ENCODE measurements at places on chromosomes 4 and X.
A peak's percentile ranks its signal among the peaks of the same experiment; 100 is the strongest.

- no peak for DNase-seq
Measured at GRCh38 chr4:140680686-140681085, 75.5 kb downstream of the TBC1D9 start.

DNA sequence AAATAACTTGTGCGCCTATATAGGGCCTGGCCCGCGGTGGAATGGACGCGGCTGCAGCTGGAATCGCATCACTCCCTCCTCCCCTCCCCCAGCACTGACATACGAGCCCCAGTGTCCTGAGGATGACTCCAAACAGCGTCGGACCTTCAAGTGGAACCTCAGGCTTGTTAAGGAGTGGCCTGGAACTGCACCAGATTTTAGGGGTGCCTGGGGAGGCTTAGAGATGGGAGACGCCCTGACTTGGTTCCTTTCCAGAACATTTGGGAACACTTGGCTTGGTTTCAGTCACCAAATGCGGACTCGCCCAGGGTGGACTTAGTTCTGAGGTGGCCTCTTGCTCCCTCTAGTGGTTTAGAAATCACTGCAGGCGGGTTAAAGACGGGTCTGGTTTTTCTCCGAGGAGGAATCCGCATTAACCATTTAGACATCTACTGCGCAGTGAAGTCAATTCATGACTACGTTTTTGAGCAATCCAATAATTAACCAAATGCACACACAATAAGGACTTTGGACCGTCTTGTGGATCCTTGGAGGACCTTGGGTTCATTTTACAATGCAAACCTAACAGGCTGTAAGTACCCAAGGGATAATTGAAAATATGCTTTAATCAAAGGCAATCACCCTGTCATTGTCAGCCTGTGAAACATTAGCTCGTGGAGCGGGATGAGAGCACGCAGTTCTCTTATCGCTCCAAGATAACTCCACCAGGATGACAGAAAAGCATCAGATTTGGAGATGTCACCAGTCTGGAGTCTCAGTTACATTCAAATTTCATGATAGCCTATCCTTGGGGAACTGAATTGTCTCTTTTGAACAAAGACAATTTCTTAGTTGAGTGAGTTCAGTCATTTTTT lies 11.2 kb upstream of the PDGFRA start:
- peak; percentile 24 for DNase-seq

- no peak for DNase-seq
Measured at GRCh38 chr4:98706200-98706813, 47.9 kb upstream of the TSPAN5 start.

DNA sequence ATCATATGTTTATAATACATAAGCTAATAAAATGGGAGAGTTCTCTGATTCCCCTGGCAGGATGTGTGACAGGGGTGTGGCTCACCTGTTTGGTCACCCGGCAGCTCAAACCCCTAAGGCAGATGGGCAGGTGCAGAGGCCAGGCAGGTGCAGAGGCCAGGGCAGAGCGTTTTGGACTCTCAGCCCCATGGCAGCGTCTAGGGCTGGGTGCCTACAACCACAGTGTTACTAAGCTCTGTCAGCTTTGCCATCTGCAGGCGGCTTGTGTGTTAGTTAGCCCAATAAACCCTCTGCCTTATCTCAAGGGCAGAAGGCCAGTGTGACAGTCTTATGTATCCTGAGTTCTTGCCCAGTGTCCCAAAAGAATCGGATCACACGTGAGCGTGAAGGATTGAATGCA lies 54.0 kb upstream of the UGT2B15 start:
- no peak for DNase-seq

GRCh38 chr4:123415977-123416376 lies 19.4 kb downstream of the SPRY1 start:
- DNase-seq: no peak

GRCh38 chr4:125735102-125735501 lies 420.3 kb downstream of the FAT4 start:
- no peak for DNase-seq

DNA sequence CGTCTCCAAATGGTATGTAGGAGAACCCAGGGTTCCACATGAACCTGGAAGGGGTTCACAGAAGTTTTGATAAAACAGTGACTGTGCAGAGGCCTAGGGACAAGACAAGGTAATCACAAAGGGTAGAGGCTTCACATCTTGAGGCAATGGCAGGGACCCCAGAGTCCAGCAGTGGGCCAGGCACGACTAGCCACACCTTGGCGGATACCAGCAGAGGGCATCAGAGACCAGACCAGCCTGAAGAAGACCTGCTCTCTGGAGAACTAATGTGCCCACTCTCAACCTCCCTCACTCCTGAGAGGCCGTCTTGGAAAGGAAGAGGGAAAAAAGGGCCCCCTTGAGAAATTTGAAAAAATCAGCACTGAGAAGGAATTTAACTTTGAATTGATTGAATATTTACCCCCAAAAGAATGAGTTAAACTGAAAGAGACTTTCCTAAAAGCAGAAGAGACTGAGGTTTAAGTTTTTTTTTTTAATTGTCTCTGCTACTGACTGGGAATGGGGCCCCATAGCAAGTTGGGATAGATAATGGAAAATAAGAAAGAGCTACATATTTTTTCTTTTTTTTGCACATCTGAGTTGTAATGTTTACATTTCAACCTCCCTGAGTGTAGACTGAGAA lies 243.8 kb upstream of the JADE1 start:
- no peak for DNase-seq

- DNase-seq: no peak
Measured at GRCh38 chrX:140317462-140317861, 187.4 kb downstream of the SOX3 start.

DNA sequence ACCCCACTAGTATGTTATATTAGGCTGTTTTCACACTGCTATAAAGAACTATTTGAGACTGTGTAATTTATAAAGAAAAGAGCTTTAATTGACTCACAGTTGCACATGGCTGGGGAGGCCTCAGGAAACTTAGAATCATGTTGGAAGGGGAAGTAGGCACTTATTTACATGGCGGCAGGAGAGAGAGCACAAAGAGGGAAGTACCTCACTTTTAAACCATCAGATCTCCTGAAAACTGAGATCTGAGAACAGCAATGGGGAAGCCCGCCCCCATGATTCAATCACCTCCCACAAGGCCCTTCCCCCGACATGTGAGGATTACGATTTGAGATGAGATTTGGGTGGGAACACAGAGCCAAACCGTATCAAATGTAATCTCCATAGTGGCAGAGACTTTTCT lies 45.4 kb upstream of the XK start:
- no peak for DNase-seq

DNA sequence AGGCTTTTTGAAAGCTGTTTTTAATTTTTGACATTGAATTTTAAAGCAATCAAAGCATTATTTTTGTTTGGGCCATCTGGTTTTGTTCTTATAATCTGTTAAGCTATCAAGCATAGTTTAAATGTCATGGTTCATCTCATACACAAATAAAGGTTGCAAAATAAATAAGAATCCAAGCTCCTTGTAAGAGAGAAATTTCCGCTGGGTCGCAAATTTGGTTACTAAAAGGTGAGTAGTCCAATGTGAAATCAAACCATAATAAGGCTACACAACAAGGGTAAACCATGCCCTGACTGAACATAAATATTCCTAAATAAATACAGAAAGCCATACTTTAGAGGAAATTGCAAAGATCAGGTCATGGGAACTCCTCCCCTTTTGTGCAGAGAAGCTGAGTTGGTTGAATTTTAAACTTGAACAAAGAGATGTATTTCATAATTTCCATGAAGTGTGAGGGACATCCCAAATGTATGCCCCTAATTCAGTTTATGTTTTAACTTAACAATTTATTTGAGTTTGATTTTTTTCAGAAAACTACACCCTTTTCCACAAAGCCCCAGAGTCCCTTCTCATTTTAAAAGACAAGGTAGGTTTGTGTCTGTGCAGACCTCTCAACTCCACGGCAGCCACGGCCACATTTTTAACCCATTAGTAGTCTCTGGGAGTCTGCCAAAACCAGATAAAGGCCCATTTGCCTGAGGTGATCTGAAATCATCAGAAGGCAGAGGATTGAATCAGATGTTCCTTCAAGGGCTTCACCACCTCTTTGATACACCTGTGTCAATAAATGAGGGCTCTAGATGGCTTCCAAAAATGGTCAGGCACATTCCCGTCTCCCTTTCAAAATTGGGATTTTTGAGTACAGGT lies 85.2 kb downstream of the PLAC1 start:
- DNase-seq: no peak
